Fibroblast of skin of right biceps (primary cell): ENCODE measurements at places on chromosomes 13 and 19.

- DNase-seq: no peak
Measured at GRCh38 chr19:28642787-28643683, 569.9 kb downstream of the UQCRFS1 start.

GRCh38 chr19:14248578-14249011 lies 42.6 kb upstream of the ADGRL1 start:
- peak; percentile 79 for DNase-seq

DNA sequence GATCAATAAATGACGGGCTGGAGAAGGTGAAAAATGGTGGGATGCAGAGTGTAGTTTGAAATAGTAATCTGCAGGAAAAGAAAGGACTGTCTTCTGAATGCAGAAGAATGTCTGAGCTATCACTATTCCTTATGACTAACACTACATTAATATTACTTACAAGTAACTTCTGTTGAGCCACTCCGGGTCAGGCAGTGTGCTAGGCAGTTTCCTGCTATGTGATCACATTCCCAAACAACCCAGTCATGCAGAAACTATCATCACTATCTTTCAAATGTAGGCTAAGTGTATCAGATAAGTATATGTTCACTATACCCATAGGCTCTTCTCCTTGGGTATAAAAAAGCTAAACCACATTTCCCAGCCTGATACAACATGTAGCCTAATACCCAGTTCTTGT lies 6.6 kb downstream of the ZNF599 start:
- no peak for DNase-seq

- no peak for DNase-seq
Measured at GRCh38 chr13:39510316-39510695, 92.7 kb downstream of the LHFPL6 start.

DNA sequence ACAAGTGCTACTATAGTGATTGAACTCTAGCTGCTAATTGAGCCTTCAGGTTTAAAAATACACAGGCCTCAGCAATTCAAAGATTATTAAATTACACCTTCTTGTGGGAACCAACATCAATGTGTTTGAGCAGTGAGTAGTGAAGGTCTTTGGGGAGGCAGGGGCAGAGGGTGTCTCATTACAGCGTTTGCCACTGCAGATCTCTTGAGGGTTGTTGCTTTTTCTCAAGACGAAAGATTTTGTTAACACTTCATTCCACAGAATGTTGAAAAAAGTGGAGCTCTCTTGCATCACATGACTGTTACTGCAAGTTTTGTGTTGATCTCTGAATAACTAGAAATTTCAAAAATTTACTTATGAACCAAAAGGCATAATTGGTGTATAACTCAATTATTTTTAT lies 253.6 kb downstream of the ATP8A2 start:
- DNase-seq: no peak

GRCh38 chr13:32905864-32906180 lies 110.4 kb upstream of the KL start:
- DNase-seq: no peak

DNA sequence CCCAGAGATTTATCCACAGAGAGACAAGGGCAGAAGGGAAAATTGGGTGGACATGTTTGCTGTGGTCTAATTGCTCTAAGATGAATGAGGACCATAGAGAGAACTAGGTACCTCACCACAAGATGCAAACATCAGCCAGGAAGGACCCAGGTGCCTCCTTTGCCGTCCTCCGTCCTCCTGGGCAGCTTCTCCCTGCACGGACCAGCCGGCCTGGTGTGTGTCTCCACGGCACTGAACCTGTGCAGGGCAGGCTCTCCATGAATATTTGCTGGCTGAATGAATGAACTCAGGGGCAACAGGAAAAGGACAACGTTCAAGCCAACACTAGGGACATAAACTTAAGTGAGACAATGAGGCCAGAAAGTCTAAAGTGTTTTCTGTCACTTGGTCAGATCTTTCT lies 143.9 kb downstream of the ZNF536 start:
- no peak for DNase-seq

DNA sequence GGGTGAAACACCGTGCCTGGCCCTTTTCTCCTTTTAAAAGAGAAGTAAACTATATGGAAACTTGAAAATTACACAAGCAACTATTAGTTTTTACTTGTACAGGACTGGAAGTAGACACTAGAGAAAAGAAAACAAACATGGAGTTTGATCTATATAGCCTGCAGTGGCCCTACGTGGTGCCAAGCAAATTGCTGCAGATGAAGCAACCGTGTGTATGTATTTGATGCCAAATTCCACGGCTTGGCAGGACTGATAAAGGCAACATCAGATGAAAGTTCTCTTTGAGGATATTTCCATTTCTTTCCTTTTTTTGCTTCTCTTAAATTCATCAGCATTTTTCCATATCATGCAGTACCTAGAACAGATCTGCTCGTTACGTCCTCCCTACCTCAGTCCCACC lies 49.8 kb downstream of the ATP8A2 start:
- DNase-seq: no peak

DNA sequence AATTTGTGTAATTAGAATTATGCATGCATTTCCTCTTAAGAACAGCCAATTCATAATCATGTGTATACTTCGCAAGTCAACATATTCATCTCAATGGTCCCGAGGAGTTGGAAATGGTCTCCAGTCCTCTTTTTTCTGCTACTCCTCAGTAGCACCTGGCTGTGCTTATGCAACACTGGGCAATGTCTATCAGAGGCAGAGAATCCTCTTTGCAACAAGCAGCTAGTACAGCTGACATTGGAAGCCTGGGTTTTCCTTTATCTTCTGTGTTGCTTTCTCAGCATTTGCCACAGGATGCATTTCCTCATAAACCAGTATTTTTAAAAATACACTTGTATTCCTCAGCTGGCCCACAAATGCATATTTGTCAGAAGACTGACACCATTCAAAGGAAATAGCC lies 405.3 kb upstream of the GPC6 start:
- no peak for DNase-seq

GRCh38 chr13:92896842-92897241 lies 329.8 kb upstream of the GPC6 start:
- peak; percentile 42 for DNase-seq

DNA sequence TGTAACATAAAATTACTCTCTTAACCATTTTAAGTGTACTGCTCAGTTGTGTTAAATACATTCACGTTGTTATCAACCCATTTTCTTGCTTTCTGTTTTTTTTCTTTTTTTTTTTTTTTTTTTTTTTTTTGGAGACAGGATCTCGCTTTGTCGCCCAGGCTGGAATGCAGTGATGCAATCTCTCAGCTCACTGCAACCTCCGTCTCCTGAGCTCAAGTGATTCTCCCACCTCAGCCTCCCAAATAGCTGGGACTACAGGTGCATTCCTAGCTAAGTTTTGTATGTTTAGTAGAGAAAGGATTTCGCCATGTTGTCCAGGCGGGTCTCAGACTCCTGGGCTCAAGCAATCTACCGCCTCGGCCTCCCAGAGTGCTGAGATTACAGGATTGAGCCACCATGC lies 42.5 kb upstream of the C13orf42 start:
- no peak for DNase-seq

DNA sequence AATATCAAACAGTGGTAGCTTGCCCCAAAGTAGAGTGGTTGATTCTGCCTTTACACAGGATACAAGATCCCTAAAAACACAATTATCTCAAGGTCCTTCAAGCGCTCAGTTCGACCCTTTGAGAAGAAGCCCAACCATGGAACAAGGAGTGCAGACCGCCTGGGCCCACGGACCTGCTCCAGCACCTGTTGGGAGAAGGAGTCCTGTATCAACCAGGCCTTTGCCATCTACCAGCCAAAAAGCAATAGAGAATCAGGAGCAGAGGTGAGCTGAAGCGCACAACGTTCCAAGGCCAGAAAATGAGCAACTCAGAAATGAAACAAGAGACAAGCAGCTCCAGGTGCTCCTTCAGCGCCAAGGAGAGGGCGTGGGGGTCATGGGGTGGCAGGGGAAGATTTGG lies 6.3 kb upstream of the LILRB3 start:
- no peak for DNase-seq

DNA sequence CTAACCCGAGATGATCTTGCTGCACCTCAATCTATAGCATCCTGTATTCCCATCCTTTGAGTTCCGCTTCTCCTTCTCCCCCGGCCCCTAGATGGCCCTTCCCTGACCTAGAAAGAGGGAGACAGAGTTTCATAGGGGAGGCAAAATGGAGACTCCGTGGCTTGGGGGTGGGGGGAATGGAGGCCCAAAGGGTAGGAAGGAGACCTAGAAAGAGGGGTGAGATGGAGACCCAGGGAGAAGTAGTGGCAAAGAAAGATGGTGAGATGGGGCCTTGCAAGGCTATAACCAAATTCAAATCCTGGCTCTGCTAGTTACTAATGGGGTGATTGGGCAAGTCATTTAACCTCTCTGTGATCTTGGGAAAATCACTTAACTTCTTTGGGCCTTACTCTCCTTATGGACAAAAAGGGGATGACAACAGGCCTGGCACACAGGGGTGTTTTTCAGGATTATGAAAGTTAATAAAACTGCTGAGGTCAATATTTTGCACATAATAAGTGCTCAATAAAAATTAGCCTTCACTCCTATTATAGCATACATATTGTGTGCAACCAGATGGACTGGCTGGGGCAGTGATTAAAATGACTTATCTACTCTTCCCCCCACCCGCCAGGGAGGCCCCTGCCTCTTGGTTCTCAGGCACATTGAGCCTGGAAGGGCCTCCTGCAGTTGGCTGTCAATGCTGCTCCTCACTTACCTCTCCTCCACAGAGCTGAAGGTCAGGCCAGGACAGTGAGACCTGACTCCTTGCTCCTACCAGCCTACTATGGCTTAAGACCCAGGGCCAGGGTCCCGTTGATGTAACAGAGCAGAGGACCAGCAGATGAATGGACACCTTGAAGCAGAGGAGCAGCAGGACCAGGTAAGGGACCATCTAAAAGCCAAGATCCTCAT lies 633 bp downstream of the SPHK2 start:
- no peak for DNase-seq

DNA sequence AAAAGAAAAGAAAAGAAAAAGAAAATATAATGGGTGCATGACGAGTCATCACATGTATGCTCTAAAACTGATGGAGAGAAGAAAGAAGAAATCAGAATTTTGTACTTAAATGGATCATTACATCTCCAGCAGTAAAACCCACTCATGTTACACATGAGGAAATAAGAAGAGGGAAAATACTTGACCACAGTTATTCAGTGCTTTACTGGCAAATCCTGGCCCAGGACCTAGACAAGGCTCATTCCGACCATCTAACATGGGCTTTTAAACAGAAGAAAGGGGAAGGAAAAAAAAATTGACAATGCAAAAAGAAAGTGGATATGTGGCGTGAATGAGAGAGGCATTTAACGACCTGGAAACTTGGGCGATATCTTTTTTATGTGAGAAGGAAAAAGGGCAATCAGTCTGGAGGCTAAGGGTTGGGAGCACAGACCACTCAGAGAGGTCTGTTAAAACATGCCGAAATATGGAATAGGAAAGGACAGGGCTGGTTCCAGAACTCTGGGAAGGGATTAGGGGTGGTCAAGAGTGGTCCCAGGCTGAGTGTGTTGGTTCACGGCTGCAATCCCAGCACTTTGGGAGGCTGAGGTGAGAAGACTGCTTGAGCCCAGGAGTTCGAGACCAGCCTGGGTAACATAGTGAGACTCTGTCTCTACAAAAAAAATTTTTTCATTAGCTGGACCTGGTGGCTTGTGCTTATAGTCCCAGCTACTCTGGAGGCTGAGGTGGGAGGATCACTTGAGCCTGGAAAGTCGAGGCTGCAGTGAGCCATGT lies 1.6 kb downstream of the SIGLECL1 start:
- no peak for DNase-seq

DNA sequence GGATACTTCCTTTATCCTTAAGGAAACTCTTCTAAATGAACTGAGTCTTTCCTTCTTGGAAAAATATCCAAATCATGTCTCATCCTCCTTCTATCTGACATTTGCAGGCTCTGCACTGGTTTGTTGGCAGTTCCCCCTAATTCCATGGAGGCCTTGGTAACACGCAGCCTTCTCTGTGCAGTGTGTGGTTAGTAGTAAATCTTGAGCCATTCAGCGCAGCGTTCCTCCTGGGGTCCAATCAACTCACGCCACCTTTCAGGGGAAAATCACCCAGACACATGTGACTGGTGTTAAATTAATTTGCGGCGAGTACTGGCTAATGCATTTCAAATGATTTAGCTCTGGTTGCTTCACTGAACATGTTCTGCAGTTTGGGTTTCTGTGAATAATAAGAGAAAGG lies 21.0 kb upstream of the CBY2 start:
- DNase-seq: peak; percentile 81

DNA sequence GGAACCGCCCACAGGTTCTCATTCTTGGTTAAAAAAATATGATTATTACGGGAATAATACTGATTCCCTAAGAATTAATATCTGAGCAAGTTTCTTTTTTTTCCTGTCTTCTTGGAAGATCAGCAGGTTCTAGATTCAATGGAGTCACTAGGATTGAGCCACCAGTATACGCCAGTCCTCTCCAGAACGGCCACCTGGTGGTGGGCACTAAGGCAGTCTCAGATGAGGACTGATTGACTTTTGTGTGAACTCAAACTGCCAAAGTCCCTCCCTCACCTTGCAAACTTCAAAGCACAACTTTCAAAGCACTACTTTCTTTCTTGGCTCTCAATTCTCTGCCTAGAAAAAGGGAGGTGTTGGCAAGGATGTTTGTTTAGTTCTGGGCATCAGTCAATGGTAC lies 33.3 kb upstream of the ALOX5AP start:
- DNase-seq: no peak

GRCh38 chr13:71358218-71358617 lies 508.8 kb downstream of the DACH1 start:
- DNase-seq: no peak

GRCh38 chr13:76668141-76668540 lies 218.1 kb downstream of the KCTD12 start:
- no peak for DNase-seq
